ENCODE measurements at places on chromosomes 16 and 17. TPM values are rescaled to one million over a fixed set of nuclear protein-coding genes. Genes with fewer than 3 reads are reported as not detected.

Gene USP6
- not detected for polyA plus RNA-seq

Gene TMEM231
- 25.6 TPM for polyA plus RNA-seq

Gene HOXB8
- polyA plus RNA-seq, result not detected

Gene GPR179
- polyA plus RNA-seq, result not detected

Gene ACSM2A
- polyA plus RNA-seq, result not detected

Gene P2RX1
- not detected for polyA plus RNA-seq

Gene ARL5C
- not detected for polyA plus RNA-seq

Gene CTRL
- polyA plus RNA-seq, result 3.2 TPM

Gene KRT10
- 42.8 TPM for polyA plus RNA-seq

Gene CENPN
- polyA plus RNA-seq, result 5.3 TPM

Gene SDR42E2
- polyA plus RNA-seq, result not detected

Gene C1QTNF8
- polyA plus RNA-seq, result not detected

Gene DHRS7C
- not detected for polyA plus RNA-seq

Gene CYB5B
- polyA plus RNA-seq, result 70.4 TPM

Gene TBC1D3C
- polyA plus RNA-seq, result 8.1 TPM

Gene ZNF319
- 5.1 TPM for polyA plus RNA-seq

Gene PDE6G
- not detected for polyA plus RNA-seq

Gene OMG
- not detected for polyA plus RNA-seq

Gene ASGR1
- polyA plus RNA-seq, result 80.2 TPM

Gene RCVRN
- polyA plus RNA-seq, result 1.1 TPM

Gene NLRC3
- 0.57 TPM for polyA plus RNA-seq

Gene SLC12A3
- 0.09 TPM for polyA plus RNA-seq

Gene GNG13
- not detected for polyA plus RNA-seq

Gene WNT9B
- not detected for polyA plus RNA-seq

Gene FBXL20
- polyA plus RNA-seq, result 15.5 TPM

Gene METTL26
- polyA plus RNA-seq, result 127 TPM

Gene KCNJ18
- not detected for polyA plus RNA-seq
